ENCODE measurements at places on chromosomes 3 and 15.

DNA sequence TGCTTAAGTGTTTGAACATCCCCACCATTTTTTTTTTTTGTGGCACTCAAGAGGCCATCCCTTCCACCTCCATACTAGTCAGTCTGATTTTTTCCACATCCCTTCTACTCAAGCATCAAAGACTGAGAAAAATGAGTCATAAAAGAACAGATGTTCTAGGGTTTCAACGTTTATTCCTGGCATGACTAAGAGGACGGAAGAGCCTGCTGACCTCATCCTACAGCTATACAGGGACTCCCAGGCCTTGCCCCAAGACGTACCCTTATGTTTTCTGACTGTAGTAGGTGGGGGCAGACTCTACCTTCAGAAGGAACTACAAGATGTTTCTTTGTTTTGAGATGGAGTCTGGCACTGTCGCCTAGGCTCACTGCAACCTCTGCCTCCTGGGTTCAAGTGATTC is 3.3 kb upstream of the ITPKA start:
- no peak for DNase-seq

DNA sequence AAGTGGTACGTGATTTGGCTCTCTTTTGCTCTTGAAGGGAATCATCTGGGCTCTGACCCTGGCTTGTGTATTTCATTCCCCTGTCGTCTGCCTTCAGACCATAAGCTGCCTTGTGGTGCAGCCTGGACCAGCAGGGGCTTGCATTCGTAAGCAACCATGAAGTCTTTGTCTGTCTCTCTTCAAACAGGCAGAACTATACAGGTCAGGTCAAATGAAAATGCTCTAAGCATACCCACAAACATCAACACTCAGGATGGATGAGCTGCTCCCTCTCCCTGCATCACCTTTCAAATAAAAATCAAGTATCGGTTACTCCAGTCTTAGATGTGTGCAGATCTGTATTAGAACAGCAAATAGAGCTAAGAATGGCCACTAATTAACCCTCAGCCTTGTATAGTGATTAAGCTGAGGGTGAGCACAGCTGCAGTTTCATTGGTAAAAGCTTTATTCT is 268.6 kb upstream of the UBE2E1 start:
- DNase-seq: no peak

DNA sequence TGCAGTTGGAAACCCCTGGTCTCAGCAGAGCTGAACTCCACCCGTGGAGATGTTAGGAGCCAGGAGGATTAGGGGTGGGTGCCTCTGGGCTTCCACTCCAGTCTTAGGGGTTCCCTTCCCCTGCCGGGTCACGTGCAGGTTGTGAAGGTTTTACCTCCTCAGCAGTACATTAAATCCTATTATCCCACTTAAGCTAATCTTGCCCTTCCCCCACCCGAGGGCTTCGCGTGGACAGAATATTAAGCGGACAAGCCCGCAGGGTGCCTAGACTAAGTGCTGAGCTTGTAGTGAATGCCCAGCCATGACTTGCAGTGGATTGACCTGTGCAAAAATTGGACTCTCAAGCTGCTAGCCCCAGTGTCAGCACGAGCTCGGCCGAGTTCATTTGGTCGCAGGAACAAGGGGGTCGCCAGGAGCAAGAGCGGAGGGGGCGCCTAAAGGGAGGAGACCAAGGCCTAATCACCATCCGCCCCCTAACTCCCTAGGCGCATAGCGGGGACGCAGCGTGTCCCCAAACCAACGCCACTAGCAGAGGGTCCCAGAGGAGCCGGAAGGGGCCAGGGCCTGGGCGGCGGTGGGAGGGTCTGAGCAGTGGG is 498 bp upstream of the SEMA4B start:
- peak; percentile 66 for DNase-seq

- DNase-seq: no peak
Measured at GRCh38 chr3:9499455-9500107, 54.0 kb downstream of the LHFPL4 start.

DNA sequence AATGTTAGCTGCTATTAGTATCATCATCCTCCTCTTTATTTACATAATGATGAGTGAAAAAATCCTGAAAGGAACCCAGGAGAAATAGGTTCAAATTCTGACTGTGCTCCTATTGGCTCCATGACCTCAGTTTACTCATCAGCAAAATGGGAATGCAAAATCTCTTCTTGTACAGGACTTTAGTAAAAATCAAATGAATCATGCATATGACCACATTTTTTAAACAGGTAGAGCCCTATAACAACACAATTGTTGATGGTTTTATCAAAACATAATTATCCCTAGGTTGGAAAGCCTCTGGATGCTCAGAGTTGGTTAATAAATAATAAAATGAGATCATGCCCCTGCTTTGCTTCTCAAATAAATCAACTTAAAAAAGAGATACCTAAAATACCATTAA is 16.0 kb upstream of the NR2F2 start:
- no peak for DNase-seq

DNA sequence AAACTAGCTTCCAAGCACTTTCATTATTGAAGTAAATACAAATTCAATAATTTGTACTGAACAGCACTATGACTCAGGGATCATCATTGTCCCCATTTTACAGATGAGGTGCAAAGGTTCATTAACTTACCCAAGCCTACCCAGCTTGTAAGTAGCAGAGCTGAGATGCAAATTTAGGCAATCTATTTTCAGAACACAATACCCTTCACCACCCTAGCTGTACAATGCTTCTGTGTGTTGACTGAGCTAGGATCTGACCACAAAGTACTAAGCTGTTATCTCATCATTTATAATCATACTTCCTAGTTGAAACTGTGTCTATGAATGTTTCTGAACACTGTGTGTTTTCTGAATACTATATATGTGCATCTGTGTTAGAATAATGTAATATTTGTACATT is 3.2 kb upstream of the ILDR1 start:
- DNase-seq: no peak

GRCh38 chr3:134061401-134061800 is 31.7 kb upstream of the SLCO2A1 start:
- no peak for DNase-seq

DNA sequence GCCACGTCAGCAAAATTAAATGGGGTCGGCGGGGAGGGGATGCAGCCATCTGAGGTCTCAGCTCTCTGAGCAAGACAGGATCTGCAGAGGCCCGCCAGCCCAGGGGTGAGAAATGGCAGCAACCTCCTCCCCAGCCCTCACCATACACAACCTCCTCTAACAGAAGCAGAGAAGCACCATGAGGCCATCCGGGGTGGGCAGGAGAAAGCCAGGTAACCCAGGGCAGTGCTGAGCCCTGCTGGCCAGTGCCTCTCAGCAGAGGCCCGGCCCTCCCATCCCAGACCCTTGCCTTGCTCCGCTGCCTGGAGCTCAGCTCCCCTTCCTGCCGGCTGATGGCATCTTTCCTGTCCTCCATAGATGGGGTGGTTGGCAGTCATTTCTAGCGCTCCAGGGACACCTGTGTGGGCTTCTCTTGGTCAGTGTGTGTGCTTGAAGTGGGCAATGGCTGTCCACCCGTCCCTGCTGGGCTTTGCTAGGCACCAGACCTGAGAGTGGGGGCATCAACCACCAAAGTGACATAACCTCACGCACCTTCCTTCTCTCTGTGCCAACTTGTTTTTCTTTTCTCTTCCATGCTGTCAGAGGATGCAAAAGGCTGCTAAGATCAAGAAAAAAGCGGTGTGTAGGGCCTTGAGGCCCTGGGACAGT is 175.8 kb downstream of the NSMCE3 start:
- DNase-seq: no peak

DNA sequence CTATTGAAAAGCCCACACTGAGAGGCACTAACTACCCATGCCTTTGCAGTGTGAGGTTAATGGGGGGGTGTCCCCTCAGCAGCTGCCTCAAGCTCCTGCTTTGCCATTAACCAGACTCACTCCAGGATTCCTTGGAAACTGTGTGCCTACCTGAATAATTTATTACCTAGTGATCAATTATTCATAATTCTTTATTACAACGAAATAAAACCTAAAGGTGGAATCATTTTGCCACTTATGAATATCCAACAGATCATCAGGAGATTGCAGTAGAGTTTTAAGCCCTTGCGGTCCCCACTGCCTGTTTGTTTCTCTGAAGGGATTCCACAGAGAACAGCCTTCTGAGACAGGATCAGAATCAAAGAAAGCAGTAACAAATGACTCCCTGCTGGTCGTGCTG is 23.3 kb downstream of the NEK11 start:
- no peak for DNase-seq

DNA sequence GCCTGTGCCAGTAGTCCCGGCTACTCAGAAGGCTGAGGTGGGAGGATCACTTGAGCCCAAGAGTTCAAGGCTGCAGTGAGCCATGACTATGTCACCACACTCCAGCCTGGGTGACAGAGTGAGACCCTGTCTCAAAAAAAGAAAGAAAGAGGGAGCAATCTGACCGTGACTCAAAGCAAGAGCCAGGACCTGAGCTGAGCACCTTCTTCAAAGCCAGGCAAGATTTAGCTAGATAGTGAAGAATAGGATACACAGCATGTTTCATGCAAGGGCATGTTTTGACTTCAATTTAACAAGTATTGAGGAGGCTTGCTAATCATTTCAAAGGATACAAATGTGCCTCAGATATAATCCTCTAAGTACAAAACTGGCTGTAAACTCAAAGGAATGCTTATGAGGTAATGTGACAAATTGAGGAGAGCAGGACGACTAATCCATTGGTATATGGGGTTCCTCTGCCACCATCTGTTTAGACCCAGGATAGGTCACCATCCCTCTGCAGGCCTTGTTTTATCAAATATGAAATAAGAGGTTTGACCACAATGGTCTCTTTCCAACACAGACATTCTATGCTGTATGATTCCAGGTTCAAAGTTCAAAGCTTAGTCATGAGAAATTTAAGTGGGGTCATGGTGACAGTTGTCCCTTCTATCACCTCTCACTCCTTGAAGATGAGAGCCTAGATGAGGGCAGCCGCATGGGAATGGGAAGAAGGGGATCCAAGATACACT is 33.2 kb downstream of the RAB27A start:
- no peak for DNase-seq

DNA sequence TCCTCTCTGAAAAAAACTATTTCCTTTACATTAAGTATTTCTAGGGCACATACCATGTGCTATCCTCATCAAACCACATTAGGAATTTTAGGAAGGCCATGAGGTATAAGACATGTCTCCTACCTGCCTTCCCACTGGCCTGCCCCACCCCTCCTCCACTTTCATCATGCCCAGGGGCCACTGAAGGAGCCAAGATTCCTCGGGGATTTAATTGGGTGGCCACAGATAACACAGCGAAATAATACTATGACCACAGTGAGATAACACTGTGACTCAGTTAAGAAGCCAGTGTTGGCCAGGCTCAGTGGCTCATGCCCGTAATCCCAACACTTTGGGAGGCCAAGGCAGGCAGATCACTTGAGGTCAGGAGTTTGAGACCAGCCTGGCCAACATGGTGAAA is 9.8 kb upstream of the BMF start:
- no peak for DNase-seq

DNA sequence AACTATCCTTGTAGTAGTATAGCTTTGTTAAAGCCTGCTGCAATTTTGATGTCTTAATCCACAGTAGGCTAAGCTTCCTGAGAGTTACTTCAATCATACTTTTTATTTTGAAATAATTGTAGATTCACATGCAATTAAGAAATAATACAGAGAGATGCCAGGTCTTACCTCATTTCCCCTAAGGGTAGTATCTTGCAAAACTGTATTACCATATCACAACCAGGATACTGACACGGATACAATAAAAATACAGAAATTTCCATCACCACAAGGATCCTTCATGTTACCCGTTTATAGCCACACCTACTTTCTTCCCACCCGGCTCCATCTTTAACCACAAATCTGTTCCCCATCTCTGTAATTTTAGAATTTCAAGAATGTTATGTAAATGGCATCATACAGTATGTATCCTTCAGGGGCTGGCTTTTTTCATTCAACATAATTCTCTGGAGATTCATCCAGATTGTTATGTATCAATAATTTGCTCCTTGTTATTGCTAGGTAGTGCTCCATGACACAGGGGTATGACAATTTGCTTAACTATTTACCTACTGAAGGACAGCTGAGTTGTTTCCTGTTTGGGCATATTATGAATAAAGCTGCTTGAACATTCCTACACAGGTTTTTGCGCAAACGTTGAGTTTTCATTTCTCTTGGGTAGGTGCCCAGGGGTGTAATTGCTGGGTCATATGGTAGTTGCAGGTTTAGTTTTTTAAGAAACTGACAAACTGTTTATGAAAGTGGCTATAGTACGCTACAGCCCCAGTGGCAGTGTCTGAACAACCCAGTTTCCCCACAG is 21.6 kb downstream of the BDH1 start:
- DNase-seq: no peak

DNA sequence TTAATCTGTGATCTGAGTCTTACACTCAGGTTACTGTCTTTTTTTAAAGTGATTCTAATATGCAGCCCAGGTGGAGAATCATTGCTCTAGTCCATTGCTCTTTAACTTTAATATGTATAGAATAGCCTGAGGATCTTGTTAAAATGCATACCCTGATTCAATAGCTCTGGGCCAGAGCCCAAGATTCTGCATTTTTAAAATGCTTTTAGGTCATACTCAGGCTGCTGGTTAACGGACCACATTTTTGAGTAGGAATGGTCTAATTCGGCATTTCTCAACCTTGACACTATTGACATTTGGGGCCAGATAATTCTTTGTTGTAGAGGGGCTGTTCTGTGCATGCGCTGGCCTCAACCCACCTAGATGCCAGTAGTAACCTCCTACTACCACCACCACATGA is 20.9 kb upstream of the FSTL1 start:
- no peak for DNase-seq

GRCh38 chr15:63601026-63601703 is 4.0 kb downstream of the FBXL22 start:
- DNase-seq: peak; percentile 43

DNA sequence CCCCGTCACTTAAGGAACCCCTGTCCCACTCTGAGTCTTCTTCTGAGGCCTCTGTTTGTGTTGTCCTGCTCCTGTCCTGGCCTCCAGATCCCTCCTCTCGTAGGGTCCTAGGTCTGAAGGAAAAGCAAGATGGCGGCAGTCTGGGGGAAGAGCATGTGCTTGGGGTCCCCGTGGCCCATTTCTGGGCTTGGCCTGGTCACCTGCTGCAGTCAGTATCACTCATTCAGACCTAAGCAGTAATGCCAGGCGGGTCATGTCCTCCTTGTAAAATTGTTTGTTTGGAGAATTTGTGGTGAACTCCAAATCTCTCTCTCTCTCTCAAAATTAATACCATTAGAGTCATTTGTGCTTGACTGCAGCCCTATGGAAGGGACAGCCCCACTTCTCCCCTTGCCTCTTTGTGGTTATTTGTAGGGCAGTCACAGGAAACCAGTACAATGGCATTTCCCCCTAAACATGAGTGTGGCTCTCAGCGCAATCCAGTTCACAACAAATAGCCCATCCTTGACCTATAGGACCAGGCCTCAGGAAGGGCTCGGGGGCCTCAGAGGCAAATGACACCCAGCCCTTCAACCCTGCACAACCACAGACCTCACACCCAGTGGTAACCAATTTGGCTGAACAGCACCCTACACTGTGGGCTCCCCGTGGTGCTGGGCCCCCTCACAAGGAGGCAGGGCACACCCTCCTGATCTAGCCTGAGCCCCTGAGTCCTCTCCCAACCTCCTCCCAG is 173.5 kb downstream of the OR4M2 start:
- no peak for DNase-seq

- DNase-seq: no peak
Measured at GRCh38 chr3:157782236-157782635, 279.0 kb upstream of the VEPH1 start.

Measured in HuH-7.5 (cell line).